Sigmoid colon (tissue), 7 donors: ENCODE measurements at places on chromosomes 12 and 14. TPM values are rescaled to one million over a fixed set of nuclear protein-coding genes. Genes with fewer than 3 reads are reported as not detected.

RFLNA gene
- 0.83 TPM for total RNA-seq

PLEKHG7 gene
- total RNA-seq, result not detected

ABCB9 gene
- 1.6 TPM for total RNA-seq

- no peaks in the 10 kb centered on the region for H3K27me3 ChIP-seq
- H3K36me3 ChIP-seq, result no peaks in the 10 kb centered on the region
- H3K4me1 ChIP-seq, result no peaks in the 10 kb centered on the region
Observed at GRCh38 chr14:40762685-40763084, 844.0 kb upstream of the LRFN5 start.

GRCh38 chr12:12954878-12955625 is 3.1 kb upstream of the GPRC5D start:
- no peak overlapping the region for H3K4me3 ChIP-seq
- H3K27ac ChIP-seq, result no peak overlapping the region
- no peak for DNase-seq
- no peaks in the 10 kb centered on the region for H3K4me1 ChIP-seq

- no peak overlapping the region for H3K27ac ChIP-seq
- DNase-seq, result no peak
- H3K27me3 ChIP-seq, result no peaks in the 10 kb centered on the region
- no peak overlapping the region for H3K4me3 ChIP-seq
Observed at GRCh38 chr14:74983343-74983742, 19.4 kb upstream of the EIF2B2 start.

GRCh38 chr14:55645145-55645544 is 65.1 kb downstream of the KTN1 start:
- no peak overlapping the region for H3K27ac ChIP-seq
- H3K36me3 ChIP-seq, result peaks cover 10% of the 10 kb centered on the region
- no peaks in the 10 kb centered on the region for H3K27me3 ChIP-seq
- DNase-seq, result no peak
- H3K4me1 ChIP-seq, result no peaks in the 10 kb centered on the region

- no peaks in the 10 kb centered on the region for H3K36me3 ChIP-seq
- H3K4me3 ChIP-seq, result no peak overlapping the region
- no peak for DNase-seq
- H3K27me3 ChIP-seq, result no peaks in the 10 kb centered on the region
Observed at GRCh38 chr12:25458047-25458552, 95.0 kb downstream of the LMNTD1 start.

DNA sequence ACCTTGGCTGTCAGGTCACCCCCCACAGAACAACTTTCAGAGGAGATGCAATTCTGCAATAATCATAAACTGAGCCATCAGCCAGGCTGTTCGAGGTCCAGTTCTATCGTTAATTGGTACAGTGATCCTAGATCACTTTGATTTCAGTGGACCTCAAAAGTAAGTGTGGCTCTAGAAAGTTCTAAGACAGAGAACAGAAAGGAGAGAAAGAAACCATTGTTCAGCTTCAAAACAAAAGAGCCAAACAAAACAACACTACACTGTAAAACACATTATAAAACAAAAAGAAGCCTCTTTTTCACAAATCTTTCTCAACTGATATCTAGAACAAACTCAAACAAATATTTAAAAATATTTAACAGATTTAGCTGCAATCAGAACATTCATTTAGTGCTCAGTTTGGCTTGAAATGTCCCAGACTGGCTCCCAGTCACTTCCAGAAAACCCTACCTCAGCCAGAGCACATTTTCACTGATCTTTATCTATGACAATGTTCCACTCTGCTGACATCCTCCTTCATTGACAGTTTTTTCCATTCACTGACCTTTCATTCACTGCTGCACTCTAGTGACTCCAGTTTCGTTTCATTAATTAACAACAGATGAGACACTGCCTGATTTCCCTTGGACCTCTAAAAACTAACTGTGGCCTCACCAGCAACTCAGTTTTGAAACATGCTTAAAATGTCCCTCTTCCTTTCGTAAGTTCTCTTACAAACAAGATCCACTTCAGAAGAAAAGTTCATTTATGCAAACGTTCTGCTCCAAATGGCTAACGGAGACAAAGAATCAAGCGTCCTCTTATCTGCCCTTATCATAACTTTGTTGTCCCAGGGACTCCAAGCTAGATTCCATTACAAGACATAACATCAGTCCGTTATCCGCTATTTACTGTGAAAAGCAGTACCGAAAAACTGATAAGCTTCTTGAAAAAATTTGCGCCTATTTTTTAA is 56.8 kb downstream of the DUSP16 start:
- H3K36me3 ChIP-seq, result no peaks in the 10 kb centered on the region
- H3K4me3 ChIP-seq, result no peak overlapping the region
- peak overlapping the region; percentile 67 for H3K27ac ChIP-seq
- no peak for DNase-seq

DNA sequence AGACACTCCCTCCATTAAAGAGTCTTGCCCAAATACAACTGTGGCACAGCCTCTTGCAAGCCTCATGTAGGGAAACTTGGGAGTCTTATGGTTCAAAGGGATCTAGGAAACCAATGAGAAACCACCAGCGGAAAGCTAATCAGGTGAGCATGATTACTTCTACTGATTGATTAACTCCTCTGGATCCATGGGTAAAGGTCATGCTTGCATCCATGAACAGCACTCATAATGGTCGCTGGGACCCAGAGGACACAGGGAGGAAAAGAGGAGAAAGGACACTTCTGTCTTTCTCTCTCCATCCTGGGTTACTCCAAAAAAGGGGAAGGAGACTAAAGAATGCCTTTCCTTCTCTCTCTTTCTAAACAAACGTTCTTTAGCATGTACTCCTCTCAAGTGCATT is 1397.2 kb downstream of the LRFN5 start:
- no peak overlapping the region for H3K27ac ChIP-seq
- H3K36me3 ChIP-seq, result no peaks in the 10 kb centered on the region
- H3K4me1 ChIP-seq, result no peaks in the 10 kb centered on the region
- no peak for DNase-seq
- H3K4me3 ChIP-seq, result no peak overlapping the region

DNA sequence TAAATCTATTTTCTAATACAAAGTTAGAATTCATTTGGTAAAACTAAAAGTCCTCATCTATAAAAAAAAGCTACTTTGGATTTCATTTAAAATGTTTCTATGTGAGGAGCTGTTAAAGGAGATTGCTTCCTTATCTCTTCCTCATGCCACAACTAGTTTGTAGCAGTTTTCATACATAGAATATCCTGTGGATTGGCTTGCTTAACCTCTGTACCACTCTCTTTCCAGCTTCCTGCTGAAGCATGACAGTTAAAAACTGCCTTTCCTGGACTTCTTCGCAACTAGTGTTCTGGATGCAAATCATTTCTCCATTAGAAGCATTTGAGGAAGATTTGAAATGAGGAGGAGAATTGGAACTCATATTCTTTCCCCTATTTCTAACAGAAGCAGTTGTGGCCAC is 49.6 kb downstream of the ST8SIA1 start:
- H3K4me1 ChIP-seq, result peaks cover 30% of the 10 kb centered on the region
- H3K4me3 ChIP-seq, result no peak overlapping the region
- peak overlapping the region; percentile 40 for H3K27ac ChIP-seq

DNA sequence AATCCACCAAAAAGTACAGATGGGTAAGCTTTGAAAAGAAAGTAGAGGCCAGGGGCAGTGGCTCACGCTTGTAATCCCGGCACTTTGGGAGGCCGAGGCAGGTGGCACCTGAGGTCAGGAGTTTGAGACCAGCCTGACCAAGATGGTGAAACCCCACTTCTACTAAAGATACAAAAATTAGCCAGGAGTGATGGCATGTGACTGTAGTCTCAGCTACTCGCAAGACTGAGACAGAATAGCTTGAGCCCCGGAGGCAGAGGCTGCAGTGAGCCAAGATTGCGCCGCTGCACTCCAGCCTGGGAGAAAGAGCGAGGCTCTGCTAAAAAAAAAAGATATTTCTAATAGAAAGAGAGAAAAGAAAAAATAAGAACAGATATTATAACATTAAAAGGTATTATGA is 134.2 kb upstream of the SLCO1C1 start:
- H3K4me3 ChIP-seq, result no peak overlapping the region
- H3K27ac ChIP-seq, result no peak overlapping the region
- H3K27me3 ChIP-seq, result no peaks in the 10 kb centered on the region

DNA sequence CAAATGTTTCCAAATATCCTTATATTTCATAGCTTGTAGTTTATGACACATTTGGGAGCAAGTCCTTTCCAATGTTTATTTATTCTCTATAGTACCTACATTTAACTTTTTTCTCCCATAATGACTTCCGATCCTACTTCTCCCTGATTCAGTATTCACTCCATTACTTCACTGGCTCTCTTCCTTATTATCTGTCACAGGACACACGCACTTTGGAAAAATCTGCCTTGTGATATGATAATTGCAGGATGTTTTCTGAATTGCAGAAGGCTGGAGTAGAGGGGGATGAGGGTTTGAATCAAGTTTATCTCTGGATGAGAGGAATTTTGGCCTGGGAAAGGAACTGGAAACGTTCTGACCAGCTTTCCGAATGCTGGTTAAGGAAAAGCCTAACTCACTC is 75.0 kb downstream of the HMGA2 start:
- H3K4me1 ChIP-seq, result no peaks in the 10 kb centered on the region
- H3K27me3 ChIP-seq, result no peaks in the 10 kb centered on the region
- H3K36me3 ChIP-seq, result no peaks in the 10 kb centered on the region
- H3K27ac ChIP-seq, result no peak overlapping the region

GPRC5D gene
- total RNA-seq, result not detected

RASAL1 gene
- total RNA-seq, result not detected
